ENCODE measurements at places on chromosomes 13 and 19.

DNA sequence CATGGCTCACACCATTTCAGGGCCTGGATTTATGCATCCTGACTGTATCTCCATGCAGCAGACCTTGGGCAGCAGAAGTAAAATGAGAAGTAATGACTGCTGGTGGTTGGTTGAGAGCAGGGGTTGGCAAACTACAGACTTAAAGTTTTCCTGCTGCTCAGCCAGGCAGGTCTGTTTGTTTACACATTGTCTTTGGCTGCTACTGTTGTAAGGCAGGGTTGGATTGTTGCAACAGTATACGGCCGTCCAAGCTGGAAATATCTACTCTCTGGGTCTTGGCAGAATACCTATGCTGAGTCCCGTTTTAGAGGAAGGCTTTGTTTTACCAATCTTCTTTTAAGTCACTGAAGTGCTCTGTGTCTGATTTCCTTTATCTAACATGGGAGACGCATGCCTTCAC lies 13.5 kb downstream of the SNRNP70 start:
- DNase-seq, result no peak

GRCh38 chr19:35348911-35349611 lies 1.4 kb downstream of the FFAR1 start:
- DNase-seq, result peak; percentile 4

DNA sequence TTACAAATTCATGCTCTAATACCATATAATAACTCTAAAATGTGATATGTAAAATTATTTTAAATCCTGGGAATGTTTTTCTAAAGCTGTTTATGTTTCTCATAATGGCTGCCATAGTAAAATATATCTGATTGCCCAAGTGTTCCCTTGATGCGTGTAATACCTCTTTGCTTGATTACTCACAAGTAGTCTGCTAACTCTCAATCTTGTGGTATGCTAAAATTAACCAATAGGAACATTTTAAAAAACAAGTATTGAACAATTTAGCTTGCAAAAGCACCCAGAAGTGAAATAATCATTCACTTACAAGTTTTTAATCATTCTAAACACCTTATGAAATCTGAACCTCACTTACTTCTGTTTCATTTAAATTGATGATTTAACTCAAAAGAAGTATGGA lies 386.0 kb upstream of the ATXN8OS start:
- no peak for DNase-seq

DNA sequence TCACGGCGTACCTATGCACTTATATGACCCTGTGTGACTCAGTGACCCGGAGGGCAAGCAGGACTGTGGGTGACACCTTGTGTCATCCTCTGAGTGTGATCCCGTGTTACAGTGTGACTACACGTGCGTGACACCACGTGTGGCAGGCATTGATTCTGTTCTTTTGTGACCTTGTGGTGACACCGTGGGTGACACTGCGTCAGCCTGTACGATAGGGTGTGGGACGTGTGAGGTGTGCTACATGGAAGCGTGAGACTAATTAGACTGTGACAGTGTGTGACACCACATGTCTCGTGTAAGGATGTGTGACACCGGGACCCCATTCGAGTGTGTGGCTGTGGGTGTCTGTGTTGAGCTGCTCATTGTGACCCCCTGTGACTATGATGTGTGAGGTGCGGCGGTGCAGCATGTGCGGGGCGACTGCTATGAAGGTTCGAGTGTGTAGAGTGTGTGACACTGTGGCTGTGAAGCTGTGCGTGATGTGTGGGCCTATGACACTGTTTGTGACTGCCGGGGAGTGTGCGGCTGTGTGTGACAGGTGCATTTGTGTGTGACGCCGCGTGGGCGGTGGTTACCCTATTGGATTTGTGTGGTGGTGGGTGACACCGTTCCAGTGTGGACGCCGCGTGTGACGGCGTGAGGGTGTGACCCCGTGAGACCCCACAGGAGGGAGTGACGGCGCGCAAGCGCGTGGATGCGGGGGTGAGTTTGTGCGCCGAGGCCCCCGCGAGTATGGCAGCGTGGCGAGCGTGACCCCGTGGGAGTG lies 399 bp upstream of the SPTBN4 start:
- peak; percentile 72 for DNase-seq

All from stimulated activated naive CD8-positive, alpha-beta T cell treated with anti-CD3 and anti-CD28 coated beads, Interleukin-15, Interleukin-2, amounts not matched to agents 100 U/mL and 50 U/mL, for 24 hours (primary cell).